Activated CD4-positive, alpha-beta memory T cell treated with anti-CD3 and anti-CD28 coated beads, Interleukin-2, amount 10 ng/mL, durations not matched to agents 7 days and 5 days (primary cell): ENCODE measurements at places on chromosomes 12 and 14. TPM values are rescaled to one million over a fixed set of nuclear protein-coding genes. Genes with fewer than 3 reads are reported as not detected.

The WNT1 gene
- total RNA-seq, result 0.73 TPM

The GPRC5D gene
- total RNA-seq, result 0.73 TPM

The GLIPR1L1 gene
- total RNA-seq, result not detected

The NPFF gene
- not detected for total RNA-seq

The PPFIBP1 gene
- total RNA-seq, result 9.7 TPM

The ZDHHC22 gene
- total RNA-seq, result not detected

The CDKL1 gene
- 8.8 TPM for total RNA-seq

The FAM181A gene
- not detected for total RNA-seq

The SLC25A47 gene
- total RNA-seq, result not detected

The KERA gene
- total RNA-seq, result not detected

The MMP19 gene
- not detected for total RNA-seq
